ENCODE measurements at places on chromosomes 7 and 10. TPM values are rescaled to one million over a fixed set of nuclear protein-coding genes. Genes with fewer than 3 reads are reported as not detected.

AKR1C8 gene
- not detected for total RNA-seq

GPR15LG gene
- not detected for total RNA-seq

EBLN1 gene
- not detected for total RNA-seq

CNPY1 gene
- not detected for total RNA-seq

STOX1 gene
- 4.5 TPM for total RNA-seq

LRWD1 gene
- 30.9 TPM for total RNA-seq

GSTO2 gene
- total RNA-seq, result 18.8 TPM

ERVW-1 gene
- total RNA-seq, result 1.6 TPM

MORN4 gene
- 19.0 TPM for total RNA-seq

DNA sequence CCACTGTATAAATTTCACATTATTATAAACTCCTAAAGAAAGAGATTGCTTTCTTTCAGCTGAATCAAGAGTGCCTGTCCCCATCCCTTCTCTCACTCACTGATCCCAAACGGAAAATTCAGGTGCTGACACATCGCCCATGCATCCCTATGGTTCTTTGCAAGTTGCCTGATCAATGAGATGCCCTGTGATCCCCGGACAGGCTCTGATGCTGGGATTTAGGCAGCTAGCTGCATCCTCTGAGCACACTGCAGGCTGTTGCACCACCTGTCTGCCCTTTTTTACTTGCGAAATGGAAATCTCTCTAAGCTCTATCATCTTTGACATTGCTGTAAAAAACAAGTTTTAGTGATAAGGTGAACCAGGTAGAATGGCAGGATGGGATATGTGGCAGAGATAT is 456.5 kb downstream of the GATA3 start:
- peak; percentile 60 for DNase-seq

DNA sequence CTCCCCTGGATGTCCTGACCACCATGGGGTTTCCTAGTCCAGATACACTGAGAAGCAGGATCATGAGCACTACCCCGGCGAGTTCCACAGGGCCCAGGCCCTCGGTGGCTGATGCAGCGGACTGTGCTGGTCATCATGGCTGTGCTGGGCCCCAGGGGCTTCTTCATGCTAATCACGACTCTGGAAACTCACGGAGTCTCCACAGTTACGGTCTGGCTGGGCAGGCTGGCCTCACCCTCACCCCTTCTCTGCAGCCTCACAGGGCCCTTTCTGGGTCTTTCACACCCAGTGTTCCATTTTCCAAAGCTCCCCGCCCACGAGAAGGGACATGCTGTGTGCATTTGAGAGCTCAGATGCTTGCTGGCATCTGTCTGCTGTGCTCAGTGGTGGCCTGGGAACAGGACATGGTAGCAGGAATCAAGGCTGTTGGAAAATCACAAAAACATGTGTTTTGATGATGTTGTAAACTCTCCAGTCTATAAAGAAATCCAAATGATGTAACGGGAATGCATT is 119.0 kb downstream of the PTPN20 start:
- DNase-seq, result no peak

DNA sequence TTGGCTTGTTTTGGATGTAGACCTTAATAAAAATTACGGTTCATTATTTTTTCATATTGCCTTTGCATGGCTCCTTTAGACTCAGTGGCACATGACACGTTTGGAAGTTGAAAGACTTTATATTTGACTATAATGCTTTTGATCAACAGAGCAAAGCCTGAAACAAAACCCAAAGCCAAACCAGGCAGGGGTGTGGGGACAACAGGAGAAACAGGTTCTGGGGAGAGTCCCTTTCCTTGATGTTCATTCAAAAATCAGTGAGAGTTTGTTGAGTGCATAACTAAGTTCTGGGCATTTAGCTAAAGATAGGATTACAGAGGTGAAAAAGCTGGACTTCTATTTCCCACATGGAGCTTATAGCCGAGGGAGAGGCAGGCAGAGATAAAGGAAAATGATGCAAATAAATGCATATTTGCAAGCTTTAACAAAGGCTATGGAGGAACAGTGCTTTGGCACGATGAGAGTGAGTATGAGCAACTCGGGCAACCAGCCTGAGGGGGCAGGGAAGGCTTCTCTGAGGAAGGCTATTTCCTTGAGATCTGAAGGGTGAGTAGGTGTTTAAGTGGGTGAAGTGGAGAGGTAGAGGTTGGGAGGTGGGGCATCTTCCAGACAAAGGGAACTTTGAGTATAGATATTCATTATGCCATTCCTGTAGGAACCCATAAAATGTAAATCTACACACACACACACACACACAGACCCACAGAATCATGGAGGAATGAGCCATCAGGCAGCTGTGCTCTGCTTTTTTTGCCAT is 34.5 kb upstream of the PDZD8 start:
- DNase-seq, result no peak

GRCh38 chr7:105298439-105298894 is 90.3 kb downstream of the SRPK2 start:
- DNase-seq, result peak; percentile 58

GRCh38 chr10:58291538-58292174 is 22.7 kb downstream of the CISD1 start:
- no peak for DNase-seq

DNA sequence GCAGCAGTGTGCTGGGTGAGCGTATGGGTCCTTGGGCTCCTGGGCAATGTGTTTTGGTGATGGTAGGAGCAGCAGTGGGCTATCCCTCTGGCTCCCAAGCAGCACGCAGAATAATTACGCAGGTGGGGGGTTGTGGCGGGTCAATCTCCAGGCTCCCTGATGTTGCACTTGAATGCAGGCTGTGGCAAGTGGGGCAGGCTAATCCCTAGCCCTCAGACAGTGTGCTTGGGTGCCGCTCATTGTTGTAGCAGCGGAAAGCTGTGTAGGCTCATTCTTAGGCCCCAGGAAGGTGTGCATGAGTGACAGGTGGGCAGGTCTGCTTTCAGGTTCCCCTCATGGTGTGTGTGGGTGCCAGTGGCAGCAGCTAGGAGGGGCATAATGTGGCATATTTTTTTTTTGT is 44.1 kb downstream of the LOXL4 start:
- no peak for DNase-seq

DNA sequence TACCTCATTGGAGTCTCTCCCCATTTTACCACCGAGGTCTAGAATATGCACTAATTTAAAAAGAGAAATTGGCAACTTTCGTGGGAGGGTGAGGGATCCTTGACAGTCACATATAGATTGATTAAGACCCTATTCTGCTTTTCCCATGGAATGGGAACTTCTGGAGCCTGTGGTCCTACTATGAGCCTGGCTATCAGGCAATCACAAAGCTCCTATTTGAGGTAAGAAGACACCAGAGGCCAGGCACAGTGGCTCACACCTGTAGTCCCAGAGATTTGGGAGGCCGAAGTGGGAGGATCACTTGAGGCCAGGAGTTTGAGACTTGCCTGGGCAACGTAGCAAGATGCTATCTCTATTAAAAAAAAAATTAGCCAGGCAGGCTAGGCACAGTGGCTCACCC is 104.7 kb upstream of the CCNY start:
- DNase-seq, result no peak

DNA sequence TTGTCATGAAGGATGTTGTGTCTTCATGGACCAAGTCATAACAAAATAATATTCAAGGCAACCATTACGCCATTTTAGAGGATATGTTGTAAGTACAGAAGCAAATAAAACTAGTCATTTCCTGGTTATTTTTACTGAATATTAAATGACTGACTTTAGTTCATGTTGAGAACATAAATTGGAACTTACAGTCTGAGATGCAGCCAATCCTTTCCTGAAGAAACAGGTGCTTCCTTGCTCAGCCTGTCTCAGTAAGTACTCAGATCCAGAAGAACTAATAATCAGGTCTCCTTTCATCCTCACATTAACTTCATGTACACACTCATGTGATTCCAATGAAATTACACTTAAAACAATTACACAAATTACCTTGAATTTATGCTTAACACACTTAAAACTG is 12.3 kb downstream of the SEMA3A start:
- DNase-seq, result no peak

GRCh38 chr10:60604342-60604741 is 173.9 kb upstream of the CDK1 start:
- no peak for DNase-seq

GRCh38 chr7:117014673-117015133 is 61.4 kb downstream of the ST7 start:
- no peak for DNase-seq

DNA sequence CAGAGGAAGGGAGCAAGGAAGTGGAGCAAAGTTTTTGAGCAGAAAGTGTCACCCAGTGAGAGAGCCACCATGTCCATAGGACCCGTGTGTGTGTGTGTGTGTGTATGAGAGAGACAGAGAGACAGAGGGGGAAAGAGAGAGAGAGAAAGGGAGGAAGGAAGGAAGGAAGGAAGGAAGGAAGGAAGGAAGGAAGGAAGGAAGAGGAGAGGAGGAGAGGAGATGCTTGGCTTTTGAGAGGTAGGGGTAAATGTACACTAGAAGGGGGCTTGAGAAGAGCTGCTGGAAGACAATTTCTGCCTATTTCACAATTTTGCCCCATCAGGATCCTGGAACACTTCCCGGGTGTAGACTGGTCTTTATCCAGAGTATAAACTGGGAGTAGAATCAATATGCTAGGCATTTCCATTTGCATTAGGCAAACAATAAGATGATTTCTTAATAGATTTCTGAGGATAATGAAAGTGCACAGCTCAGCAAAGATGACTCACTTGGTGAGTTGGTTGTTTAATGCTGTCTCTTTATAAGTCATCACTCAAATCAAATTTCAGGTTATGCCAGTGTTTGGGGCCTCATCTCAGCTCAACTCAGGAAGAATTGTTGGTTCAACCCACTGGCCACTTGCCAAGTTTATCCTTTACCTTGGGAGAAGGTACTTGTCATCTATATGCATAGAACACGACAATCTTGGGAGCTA is 70.0 kb upstream of the FAM13C start:
- DNase-seq, result no peak

DNA sequence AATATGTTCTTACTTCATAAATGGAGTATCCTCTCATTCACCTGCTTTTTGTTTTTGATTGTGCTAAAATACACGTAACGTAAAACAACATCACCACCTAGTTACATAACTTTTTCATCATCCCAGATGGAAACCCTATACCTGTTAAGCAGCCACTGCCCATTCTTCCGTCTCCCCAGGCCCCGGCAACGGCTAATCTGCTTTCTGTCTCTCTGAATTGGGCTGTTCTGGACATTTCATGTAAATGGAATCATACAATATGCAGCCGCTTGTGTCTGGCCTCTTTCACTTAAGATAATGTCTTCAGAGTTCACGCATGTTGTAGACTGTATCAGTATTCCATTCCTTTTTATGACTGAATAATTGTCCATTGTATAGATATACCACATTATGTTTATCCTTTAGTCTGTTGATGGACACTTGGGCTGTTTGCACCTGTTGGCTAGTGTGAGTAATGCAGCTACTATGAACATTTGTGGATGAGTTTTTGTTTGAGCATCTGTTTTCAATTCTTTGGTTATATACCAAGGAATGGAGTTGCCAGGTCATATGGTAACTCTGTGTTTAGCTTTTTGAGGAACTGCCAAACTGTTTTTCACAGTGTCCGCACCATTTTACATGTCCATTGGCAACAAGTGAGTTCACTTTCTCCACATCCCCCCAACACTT is 14.1 kb upstream of the SUN1 start:
- DNase-seq, result no peak

DNA sequence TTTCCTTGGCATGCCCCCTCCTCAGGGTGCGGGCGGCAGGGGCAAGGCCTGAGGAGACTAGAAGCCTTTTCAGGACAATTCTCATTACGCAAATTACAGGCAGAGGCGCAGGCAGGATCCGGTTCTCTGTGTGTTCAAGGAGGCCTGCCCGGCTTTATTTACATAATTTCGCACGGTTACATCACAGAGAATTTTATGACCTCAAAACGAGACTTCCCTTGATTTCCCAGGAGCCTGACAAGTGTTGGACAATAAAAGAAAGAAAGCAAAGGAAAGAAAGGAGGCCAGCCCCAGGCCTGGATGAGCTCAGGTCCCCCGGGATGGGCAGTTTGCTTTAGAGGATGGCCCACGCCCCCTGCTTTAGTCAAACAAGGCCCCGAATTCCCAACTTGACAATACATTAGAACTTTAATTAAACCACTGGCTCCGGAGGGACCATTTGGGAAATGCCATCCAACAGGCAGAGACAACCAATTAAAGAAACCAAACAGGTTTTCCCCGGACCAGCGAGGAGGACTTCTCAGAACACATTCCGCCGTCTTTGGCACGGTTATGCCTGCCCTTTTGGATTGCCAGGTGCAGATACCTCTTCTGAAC is 2.9 kb downstream of the MNX1 start:
- peak; percentile 49 for DNase-seq

DNA sequence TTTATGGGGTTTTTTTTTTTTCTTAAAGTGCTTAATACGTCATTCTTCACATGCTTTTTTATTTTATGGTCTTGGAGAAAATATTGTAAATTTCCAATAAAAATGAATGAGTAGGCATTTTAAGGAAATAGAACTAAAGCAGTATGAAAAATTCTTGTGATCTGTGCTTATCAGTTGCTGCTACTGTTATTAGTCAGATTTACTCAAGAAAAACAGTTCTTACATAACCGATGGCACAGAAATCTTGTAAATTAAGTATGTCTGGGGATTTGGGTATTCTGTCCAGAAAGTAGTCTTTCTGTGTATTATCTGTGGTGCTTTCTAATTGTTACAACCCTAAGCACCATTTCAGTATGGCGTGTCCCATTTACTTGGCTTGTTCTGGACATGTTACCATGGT is 64.7 kb downstream of the LRGUK start:
- no peak for DNase-seq

- peak; percentile 75 for DNase-seq
Measured at GRCh38 chr7:157016352-157017041, 6.0 kb upstream of the MNX1 start.

GRCh38 chr7:116041615-116042014 is 11.1 kb upstream of the TFEC start:
- DNase-seq, result no peak

DNA sequence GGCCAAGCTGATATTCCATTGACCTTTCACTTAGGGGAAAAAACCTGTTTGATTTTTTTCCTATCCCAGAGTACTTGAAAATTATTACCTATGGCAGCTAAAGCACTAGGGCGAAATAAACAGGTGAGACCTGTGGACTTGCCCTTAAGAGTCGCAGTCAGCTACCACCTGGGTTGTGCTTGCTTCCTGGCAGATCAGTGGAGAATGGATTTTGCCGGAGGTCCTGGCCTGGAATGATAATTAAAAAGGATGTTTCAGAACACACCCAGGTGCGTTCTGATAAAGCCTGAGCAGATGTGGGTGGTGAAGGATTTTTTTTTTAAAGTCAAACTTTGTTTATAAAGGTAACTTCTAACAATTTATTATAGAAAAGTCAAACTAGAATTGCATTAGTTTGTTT is 59.1 kb downstream of the AUTS2 start:
- no peak for DNase-seq

DNA sequence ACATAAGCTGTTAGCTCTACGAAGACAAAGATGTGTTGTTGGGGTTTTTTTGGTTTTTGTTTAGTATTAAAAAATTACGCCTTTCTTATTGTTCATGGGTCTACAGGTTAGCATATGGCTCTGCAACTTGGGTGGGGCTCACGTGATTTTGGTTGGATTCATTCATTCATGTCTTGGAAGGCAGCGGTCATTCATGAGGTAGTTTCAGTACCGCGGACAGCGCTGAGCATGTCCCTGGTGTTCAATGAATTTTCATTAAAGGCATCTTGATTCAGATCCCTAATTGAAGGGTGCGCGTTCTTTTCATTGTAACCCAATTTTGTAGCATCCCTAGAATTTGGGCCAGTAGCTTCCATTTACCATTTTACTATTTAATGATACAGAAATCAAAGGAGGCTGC is 42.9 kb upstream of the TCERG1L start:
- peak; percentile 82 for DNase-seq

- DNase-seq, result peak; percentile 16
Measured at GRCh38 chr10:125838802-125839575, 15.6 kb downstream of the BCCIP start.

All from endodermal cell (in vitro differentiated cells).